H7 (cell line): ENCODE measurements at places on chromosomes 5 and 9. TPM values are rescaled to one million over a fixed set of nuclear protein-coding genes. Genes with fewer than 3 reads are reported as not detected.

- no peak for DNase-seq
Observed at GRCh38 chr5:146523698-146524097, 7.7 kb upstream of the GPR151 start.

The ELAVL2 gene
- total RNA-seq = 14.2 and 25.9 TPM in 2 replicates

The TEX48 gene
- total RNA-seq = not detected in 2 replicates

The FSTL4 gene
- 2.4 and 3.3 TPM in 2 replicates for total RNA-seq

The FOXI1 gene
- total RNA-seq = 0.07 TPM in 1 of 2 replicates, not detected in the other

GRCh38 chr5:175652741-175653663 is 4.9 kb upstream of the HRH2 start:
- no peak for DNase-seq

DNA sequence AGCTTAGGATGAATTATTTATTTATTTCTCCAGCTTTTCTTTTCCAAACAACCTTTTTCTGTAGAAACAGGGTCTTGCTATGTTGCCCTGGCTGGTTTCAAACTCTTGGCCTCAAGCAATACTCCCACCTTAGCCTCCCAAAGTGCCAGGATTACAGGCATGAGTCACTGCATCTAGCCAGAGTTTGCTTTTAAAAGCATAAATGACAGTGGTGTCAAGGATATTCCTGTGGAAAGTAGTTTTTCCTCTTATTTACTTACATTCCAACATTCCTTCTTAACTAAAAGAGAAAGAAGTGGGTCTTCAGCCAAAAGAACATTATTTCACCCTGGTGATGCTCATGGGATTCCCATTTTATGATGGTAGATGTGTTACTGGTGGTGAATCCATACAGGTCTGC is 62.4 kb downstream of the GRIA1 start:
- DNase-seq = no peak

DNA sequence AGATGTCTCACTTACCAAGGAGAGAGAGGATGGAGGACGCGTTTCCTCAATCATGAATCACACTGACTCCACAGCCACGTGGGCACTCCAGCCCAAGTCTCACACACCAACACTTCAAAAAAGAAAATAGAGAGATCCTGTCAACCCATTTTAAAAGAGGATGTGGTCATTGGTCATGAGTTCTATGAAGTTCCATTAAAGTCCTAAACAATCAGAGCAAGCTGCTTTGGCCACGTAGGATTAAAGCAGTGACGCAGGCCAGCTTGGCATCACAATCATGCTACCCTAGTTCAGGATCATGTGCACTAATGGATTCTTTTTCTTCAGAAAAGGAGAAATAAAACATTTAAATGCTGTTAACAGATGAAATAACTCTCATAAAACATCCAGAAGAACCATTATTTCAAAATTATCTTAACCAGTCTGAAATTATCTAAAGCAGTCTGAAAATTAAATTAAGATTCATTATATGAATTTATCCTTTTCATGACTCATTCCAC is 108.1 kb downstream of the SEMA5A start:
- no peak for DNase-seq

The MEIKIN gene
- not detected in 2 replicates for total RNA-seq

- DNase-seq = no peak
Observed at GRCh38 chr9:89779405-89780203, 174.8 kb downstream of the GADD45G start.

DNA sequence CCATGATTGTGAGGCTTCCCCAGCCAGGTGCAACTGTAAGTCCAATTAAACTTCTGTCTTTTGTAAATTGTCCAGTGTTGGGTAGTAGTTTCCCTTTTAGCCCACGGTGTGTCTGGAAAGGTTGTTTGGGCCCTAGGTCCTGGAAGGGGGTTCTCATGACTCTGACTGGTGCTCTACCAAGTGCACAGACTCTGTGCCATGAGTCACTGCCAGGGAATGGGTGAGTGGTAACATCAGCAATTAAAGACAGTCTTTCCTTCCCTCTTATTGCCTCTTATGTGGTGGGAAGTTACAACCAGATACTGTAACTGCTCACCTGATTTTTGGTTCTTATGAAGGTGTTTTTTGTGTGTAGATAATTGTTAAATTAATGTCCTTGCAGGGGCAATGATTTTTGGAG is 141.2 kb downstream of the PRDM9 start:
- DNase-seq = no peak

The TAL2 gene
- total RNA-seq = not detected in 2 replicates

The IL5 gene
- total RNA-seq = not detected in 2 replicates

DNA sequence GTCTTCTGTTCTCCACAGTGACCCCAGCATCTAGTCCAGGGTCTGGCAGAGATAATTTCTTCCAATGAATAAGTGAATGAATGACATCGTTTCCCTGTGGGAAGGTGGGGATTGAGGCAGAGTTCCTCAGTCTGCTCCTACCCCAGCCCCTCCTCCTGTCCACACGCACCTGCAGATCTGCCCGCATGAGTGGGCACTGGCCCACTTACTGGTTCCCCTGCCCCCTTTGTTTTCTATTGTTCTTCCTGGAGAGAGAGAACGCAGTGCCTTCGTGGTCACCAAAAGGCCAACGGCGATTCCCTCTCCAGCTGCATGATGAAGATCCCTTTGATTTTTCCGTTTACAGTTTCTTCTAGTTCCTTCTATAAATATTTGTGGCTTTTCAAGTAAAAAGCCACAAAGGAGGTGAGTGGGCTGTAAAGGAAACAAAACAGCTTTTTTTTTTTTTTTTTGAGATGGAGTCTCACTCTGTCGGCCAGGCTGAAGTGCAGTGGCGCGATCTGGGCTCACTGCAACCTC is 5.8 kb upstream of the FPGS start:
- no peak for DNase-seq

The TTC1 gene
- total RNA-seq = 57.4 and 62.0 TPM in 2 replicates

GRCh38 chr5:169303119-169303515 is 2.2 kb upstream of the SLIT3 start:
- no peak for DNase-seq

- no peak for DNase-seq
Observed at GRCh38 chr5:95081982-95082381, 202.9 kb downstream of the MCTP1 start.

GRCh38 chr5:10201223-10201868 is 48.3 kb downstream of the ATPSCKMT start:
- peak; percentile 52 for DNase-seq

- DNase-seq = no peak
Observed at GRCh38 chr5:113203916-113204315, 227.3 kb downstream of the DCP2 start.

DNA sequence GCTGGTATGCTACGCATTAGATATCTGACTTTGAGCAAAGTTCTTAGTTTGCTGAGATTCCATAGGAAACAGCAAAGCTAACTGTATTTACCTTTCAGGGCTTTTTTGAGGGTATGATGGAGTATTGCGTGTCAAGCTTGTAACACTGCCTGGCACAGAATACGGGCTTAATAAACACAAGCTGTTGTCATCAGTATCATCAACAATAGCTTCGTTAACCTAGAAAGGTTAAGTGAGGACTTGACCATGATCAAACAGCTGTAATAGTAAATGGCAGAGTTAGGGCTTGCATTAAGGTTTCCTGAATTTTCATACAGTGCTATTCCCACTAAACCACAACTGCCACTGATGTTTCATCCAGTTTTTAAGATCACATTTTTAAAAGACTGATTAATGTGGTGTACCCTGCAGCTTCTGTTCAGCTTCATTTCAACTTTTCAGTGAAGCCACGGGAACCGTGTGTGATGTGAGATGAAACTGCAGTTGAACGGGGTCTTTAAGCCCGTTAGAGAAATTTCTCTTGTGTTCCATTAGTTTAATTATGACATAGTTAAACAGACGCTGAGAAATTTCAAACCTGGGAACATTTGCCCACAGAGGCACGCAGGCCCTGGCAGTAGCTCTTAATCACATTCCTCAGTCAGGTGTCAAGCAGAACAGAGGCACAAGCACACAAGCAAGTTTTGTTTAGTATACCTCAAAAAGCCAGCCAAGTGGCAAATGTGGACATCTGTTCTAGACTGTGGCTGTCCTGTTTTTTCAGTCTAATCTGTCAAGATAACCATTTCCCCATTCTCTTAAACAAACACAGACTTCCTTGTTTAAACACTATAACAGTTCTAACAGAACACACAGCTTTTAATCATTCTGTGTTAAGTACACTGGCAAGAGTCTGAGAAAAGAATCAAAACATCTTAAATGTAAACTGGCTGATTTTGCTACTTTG is 147.1 kb downstream of the ZNF608 start:
- no peak for DNase-seq

The SOHLH1 gene
- not detected in 2 replicates for total RNA-seq

The BAAT gene
- 0.10 TPM in 1 of 2 replicates, not detected in the other for total RNA-seq

- DNase-seq = no peak
Observed at GRCh38 chr9:14433351-14434157, 119.6 kb upstream of the NFIB start.

- no peak for DNase-seq
Observed at GRCh38 chr9:135963338-135963737, 2.2 kb upstream of the UBAC1 start.

GRCh38 chr9:122780026-122780425 is 8.7 kb upstream of the OR5C1 start:
- DNase-seq = no peak

The PCDHGC5 gene
- 0.44 and 1.8 TPM in 2 replicates for total RNA-seq

GRCh38 chr9:127392166-127392565 is 4.8 kb upstream of the SLC2A8 start:
- DNase-seq = no peak

- DNase-seq = no peak
Observed at GRCh38 chr5:14171621-14172020, 28.5 kb downstream of the TRIO start.

DNA sequence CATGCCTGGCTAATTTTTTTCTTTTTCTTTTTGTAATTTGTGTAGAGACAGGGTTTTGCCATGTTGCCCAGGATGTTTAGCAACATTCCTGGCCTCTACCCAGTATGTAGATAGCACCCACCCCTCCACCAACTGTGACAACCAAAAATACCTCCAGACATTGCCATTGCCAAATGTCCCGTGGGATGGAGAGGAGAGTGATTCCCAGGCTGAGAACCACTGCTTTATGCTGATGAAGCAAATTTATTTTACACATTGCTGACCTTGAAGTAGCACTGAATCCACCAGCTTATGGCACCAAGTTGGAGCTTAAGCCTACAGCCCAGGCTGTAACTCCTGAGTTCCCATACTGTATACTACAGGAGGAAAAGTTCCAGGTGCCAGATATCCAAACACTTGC is 58.5 kb downstream of the GGTA1 start:
- DNase-seq = no peak

- no peak for DNase-seq
Observed at GRCh38 chr5:33195431-33196165, 245.2 kb upstream of the TARS1 start.

GRCh38 chr9:87606841-87607521 is 109.3 kb downstream of the DAPK1 start:
- DNase-seq = no peak

The WNT8A gene
- total RNA-seq = 7.5 and 13.2 TPM in 2 replicates

The GNA14 gene
- total RNA-seq = 5.5 and 7.1 TPM in 2 replicates

DNA sequence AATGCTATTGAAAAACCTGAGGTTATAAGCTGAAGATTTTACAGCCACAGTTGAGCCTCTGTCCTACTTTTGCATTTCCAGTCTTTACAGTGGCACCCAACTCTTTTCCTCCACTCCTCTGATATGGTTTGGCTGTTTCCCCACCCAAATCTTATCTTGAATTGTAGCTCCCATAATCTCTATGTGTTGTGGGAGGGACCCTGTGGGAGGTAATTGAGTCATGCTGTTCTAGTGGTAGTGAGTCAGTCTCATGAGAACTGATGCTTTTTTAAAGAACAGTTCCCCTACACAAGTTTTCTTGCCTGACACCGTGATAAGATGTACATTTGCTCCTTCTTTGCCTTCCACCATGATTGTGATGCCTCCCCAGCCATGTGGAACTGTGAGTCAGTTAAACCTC is 646.1 kb upstream of the SEMA6A start:
- DNase-seq = no peak

- no peak for DNase-seq
Observed at GRCh38 chr5:78245136-78245535, 49.4 kb downstream of the AP3B1 start.

- DNase-seq = no peak
Observed at GRCh38 chr9:5586391-5586802, 42.5 kb upstream of the RIC1 start.

DNA sequence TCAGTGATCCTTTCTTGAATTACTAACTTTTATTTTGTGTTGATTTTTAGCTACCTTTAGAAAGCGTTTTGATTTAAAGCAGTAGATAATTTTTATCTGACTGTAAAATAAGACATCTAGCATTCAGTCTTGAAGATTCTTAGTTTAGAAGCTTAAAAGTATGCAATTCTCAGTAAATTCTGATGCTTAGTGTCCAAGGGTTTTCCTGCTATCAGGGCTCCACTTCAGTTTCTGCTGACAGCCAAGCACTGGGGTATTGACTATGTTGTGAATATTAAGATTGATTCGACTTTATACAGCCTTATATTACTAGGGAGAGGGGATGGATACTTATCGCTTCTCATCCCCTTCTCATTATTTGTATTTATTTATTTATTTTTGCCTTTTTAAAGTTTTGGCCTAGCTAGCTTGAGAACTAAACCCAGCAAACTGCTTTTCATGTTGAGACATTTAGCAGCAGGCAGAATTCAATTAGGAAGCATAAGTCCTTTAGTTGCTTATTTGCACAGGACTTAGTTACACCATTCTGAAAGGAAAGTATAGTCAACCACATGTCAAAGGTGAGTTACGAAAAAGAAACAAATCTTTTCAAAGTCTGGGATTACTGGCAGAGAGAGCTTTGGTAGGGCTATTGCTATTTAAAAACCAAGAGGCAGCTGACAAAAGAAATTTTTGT is 2.9 kb downstream of the PBX3 start:
- no peak for DNase-seq

DNA sequence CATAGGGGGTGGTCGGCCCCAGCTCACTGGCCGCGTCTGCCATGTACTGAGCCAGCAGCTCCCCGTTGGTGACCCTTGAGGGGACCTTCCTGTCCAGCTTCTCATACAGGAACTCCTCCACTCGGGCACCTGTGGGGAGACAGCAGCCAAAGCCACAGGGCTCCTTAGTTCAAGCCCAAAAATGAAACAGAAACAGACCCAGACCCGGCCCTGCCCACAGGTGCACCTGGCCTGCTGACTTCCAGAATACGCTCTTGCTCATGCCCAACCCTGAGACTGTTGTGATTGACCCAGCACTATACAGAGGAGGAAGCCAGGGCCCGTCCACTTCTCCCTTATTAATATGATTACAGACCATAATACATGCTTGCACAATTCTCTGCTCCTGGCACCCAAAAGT is 7.0 kb downstream of the SH3GLB2 start:
- DNase-seq = no peak

DNA sequence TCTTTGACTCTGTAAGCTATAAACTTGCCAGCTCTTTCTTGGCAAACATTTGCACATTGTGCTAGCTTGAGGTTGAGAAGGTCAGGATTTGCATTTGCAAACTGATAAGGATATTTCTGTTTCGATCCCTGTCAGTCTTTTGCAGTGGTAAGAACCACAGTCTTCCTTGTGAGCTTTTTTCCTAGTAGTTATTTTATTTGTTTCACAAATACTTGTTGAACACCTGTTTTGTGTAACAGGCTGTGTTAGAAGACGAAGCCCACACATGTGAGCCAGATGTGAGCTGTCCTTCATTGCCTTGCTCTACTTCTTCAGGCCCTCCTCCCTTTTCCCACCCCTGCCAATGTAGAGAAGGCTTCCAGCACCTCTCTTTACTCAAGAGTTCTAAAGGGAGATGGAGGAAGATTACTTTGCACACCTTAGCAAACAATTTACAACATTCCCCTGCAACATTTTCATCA is 327.0 kb upstream of the KLF4 start:
- DNase-seq = no peak
